ENCODE measurements at places on chromosomes 11 and 22.
A peak's percentile ranks its signal among the peaks of the same experiment; 100 is the strongest.

GRCh38 chr11:115134926-115135325, 369.3 kb downstream of the CADM1 start:
- no peak for DNase-seq

- DNase-seq: no peak
Observed at GRCh38 chr22:44882226-44882905, 127.4 kb downstream of the PHF21B start.

- no peak for DNase-seq
Observed at GRCh38 chr22:19011075-19011474, 75.0 kb upstream of the PRODH start.

DNA sequence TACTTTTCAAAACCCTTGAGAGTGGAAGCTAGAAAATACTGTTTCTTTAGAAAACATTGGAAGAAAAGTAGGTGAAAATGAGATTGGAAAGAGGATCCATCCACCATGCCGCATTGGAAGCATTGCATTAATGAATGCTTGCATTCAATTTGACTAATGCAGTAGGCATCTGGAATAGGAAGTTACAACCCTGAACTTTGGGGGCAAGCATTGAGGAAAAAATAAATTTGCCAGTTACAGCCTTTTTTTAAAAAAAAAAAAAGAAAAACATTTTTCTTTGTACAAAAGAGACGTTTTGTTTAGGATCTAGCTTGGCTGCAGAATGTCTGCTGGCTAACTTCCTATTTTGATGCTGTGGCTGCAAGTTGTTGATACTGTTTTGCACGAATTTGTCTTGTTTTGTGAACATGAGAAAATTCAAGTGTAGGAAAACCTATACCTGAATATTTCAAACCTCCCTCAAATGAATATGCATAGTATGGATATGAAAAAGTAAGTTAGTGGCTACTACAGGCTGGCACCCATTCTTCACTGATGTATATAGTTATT, 28.1 kb downstream of the RTN3 start:
- DNase-seq: no peak

DNA sequence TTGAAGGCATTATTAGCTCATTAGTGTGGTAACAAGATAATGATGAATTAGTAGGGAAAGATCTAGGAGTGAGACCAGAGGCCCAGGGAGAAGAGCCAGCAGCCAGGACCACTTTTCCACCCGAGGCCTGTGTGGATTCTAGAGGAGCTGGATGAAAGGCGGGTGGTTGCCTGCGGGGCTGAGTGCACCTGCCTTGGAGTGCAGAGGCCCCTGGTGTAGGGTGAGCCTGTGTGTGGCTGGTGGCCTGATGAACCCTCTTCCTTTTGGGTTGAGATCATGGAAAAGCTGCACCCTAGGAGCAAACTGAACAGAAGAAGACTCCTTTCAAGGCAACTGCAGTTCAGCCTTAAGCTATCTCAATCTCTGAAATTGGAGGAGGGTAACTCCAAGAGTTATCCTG, 5.9 kb upstream of the TP53AIP1 start:
- DNase-seq: no peak

DNA sequence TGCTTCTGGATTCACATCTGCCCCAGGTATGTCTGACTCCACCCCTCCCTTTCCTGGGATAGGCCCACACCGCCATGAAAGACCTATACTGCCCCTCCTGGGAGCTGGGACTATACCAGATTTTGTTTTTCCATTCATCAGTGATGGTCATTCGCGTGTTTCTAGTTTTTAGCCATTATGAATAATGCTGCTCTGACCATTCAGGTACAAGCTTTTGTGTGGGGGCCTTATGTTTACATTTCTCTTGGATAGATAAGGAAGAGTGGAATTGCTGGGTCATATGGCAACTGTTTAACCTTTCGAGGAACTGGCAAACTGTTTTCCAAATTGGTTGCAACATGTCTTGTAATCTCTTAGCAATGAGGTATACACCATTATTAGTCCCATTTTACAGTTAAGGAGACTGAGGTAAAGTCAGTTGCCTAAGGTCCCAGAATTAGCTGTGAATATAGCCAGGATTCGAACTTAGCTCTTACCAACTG, 1.2 kb upstream of the TBC1D10A start:
- no peak for DNase-seq

DNA sequence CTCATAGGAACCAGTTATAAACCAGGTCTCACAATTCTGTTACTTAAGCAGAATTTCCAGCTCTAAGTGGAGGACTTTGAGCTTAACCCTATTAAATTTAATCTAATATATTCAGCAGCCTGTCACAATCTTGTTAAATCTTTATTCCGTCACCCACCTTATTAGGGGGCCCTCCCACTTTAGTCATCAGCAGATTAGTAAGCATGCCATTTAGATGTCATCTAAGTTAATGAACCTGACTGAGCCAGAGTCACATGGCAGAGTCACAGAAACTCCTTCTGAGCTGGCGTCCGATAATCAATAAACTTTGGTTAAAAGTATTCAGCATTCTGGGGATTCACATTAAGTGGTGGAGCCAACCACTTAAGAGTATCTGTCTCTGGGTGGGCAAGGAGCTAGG, 35.1 kb downstream of the TTC12 start:
- no peak for DNase-seq

DNA sequence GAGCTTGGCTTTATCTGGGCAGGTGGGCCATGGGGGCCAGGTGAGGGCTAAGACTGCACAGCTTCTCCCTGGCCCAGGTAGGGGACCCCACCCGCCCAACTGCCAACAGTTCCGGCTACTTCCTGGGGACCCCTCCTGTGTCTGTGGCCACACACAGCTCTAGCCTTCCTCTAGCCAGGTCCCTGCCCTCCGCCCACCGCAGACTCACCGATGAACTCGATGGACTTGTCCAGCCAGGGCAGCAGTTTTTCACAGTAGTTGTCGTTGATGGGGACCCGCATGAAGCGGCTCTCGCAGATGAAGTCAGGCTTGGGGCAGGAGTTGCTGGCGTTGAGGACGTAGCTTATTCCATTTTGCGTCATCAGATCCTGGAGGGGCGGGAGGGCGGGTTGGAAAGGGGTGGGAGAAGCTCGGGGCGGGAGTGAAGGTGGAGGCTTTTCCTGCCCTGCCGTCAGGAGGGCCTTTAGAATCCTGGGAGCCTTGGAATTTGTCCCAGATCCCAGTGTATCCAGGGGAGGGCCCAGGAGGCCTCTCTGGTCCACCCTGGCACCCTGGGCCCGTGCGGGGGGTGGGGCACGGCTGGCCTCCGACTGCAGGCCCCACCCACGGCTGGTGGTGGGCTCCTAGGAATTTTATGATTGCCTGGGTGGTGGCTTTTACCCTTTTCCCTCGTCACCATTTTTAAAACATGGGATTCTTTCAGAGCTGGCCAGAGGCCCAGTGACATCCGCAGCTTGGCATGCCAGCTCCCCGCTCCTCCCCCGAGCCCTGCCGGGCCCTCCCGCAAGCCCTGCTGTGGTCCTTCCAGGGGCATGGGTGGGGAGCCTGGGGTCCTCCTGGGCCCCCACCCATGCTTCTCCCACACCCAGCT, 13.9 kb downstream of the DUSP8 start:
- DNase-seq: peak; percentile 48

GRCh38 chr11:104852811-104853210, 45.4 kb downstream of the CASP12 start:
- DNase-seq: no peak

- DNase-seq: no peak
Observed at GRCh38 chr11:122234257-122234656, 118.2 kb upstream of the BLID start.

All from HFFc6 (cell line).